ENCODE measurements at places on chromosomes 5 and 9.

GRCh38 chr5:180373454-180373853 lies 20.3 kb upstream of the GFPT2 start:
- DNase-seq: no peak

GRCh38 chr5:11909471-11909870 lies 5.2 kb upstream of the CTNND2 start:
- no peak for DNase-seq

GRCh38 chr9:132011309-132011708 lies 68.4 kb downstream of the MED27 start:
- DNase-seq: no peak

DNA sequence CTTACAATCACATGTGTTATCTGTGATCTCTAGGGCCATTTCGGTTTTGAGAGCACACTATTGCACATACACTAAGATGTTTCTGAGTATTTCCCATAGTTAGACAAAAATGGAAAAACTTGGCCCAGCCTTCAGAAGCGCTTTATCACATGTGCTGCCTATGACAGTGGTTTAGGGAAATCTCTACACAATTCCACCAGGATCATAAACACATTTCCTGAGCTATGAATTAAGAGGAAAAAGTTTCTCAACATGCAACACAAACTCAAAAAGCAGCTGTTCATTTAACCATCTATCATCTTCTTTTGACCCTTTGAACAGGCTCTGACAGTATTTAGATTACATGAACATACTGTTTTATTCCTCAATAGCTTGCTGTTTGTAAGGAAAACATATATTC lies 15.1 kb downstream of the FGF1 start:
- DNase-seq: no peak

- DNase-seq: peak; percentile 51
Observed at GRCh38 chr5:83474161-83474796, 2.7 kb downstream of the VCAN start.

DNA sequence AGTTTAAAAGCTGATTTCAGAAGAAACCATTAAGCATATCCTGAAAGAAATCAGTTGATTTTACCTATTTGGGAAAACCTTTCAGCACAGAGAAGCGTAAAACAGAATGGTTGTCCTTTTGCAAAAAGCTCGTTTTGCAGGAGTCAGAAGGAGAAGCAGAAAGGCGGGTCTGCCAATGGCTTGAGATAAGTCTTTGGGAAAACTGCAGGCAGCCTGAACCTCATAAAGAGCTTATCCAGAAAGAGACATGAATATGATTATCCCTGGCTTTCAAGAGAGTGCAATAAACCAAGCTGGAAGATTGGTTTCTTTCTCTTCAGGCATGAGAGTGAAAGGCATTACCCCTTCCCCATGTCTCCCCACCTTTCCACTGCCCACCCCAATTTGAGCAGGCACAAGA lies 353.3 kb downstream of the ARHGEF28 start:
- no peak for DNase-seq

GRCh38 chr9:19009391-19009965 lies 23.5 kb downstream of the SAXO1 start:
- no peak for DNase-seq

DNA sequence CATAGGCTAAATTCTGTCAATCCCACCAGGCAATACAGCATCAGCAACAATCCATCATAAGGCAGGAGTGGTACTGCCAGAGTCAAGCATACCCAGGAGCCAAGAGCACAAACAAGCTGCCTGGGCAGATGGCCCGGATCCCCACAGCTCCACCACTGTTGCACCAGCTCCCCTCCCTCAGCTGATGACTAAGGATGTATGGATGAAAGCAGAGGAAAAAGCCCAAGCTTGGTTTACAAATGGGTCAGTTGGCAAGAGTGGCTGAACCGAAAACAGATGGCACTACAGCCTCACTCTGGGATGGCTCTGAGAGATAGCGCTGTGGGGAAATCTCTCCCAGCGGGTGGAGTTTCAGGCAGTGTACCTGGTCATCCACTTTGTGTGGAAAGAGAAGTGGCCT lies 29.4 kb downstream of the DROSHA start:
- no peak for DNase-seq
